Activated CD4-positive, alpha-beta T cell treated with anti-CD3 and anti-CD28 coated beads for 4 hours (primary cell): ENCODE measurements at places on chromosomes 6 and 20.

DNA sequence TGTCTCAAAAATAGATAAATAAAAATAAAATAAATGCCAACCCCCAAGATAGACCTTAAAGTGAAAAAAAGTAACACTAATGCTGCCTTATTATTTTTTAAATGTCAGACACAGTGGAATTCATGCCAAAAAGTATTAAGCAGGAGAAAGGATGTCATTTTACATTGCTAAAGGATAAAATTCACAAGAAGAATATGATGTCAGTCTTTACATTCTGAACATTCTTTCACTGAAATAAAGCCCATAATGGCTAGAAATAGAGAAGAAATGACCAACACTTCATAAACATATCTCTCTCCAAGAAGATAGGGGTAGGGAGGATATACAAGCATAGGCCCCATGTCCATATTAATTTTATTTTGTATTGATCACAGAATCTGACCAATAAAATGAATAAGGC is 47.4 kb downstream of the SLC23A2 start:
- no peak for DNase-seq

- DNase-seq, result no peak
Measured at GRCh38 chr20:49187330-49187850, 744 bp downstream of the STAU1 start.

DNA sequence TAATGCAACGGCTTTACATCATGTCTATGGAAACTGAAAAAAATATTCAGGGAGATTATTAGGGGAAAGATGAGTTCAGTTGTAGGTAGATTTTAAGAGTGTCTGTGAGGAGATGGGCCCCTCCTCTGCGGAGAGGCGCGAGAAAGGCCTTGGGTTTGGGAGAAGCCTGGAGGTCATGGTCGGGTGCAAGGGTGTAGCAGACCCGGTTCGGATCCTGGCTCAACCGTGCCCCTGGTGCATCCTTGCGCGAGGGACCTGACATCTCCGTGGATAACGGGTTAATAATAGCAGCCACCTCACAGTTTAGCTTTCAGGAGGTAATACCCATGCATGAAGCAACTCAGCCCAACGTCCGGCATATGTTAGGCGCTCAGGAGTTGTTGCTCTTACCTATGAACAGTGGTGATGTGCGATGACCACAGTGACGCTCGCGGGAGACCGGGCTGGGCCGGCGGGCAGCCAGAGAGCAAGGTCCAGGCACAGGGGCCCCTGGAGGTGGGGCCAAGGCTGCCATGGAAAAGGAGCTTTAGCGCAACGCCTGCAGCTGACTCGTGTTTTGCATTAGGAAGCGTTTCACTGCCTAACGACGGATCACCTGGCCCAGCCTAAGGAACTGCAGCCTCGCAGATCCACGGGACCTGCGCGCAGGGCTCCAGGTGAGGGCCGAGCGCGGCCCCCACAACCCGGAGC is 146.4 kb upstream of the ARID1B start:
- DNase-seq, result no peak

DNA sequence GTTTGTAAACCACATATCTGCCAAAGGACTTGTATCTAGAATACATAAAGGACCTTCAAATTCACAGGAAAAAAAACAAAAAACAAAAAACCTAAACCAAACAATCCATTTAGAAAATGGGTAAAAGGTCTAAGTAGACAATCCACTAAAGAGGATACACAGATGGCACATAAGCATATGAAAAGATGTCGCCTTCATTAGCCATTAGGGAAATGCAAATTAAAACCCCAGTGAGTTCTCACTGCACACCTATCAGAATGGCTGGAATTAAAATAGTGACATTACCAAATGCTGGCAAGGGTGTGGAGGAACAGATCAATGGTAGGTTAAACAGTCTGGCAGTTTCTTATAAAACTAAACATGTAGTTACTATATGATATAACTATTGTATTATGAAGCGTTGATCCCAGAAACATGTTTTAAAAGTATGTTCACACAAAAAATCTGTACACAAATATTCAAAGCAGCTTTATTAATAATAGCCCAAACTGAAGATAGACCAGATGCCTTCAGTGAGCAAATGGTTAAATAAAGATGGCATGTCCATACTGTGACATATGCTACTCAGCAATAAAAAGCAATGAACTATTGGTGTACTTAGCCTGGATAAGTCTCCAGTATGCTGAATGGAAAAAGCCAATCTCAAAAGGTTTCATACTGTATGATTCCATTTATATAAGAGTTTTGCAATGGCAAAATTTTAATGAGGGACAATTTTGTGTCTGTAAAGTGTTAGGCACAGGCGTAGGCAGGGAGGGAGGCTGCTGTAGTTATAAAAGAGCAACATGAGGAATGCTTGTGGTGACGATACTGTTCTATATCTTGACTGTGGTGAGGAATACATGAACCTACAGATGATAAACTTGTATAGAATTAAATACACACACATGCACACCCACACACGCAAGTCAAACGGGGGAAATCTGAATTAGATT is 43.9 kb downstream of the PLCB1 start:
- DNase-seq, result no peak

DNA sequence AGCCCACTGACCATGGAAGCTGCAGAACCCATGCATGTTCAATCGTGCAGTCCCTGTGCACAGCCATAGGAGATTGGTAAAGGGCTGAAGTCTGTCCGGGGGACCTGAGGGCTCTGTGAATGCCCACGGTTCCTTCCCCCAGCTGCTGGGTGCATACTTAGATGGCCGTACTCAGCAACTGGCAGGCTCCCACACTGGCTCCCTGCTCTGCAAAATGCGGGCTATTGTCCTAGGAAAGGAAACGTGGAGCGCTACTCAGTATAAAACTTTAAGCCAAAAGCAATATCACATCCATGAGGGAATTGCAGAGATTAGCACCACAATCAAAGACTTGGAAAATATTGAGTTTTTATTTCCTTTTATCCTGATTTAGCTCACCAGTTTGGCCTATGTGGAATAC is 202.0 kb downstream of the WDR27 start:
- no peak for DNase-seq

DNA sequence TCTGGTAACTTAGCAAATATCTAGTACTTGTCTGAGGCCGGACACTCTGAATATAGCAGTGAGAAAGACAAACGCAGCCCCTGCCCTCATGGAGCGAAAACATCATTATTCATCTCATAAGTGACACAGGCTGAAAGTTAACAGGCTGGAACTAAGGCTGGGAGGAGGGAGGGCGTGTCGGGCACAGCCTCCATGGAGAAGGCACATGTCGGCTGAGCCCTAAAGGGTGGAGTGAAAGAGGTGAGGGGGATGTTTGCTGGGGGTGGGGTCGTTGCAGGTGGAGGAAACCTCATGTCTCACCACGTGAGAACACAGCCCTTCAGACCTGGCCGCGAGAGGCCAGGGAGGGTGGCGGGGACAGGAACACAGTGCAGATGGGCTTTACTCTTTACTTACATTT is 108.8 kb upstream of the FOXC1 start:
- DNase-seq, result no peak

- no peak for DNase-seq
Measured at GRCh38 chr20:10667560-10668167, 6.1 kb downstream of the JAG1 start.

DNA sequence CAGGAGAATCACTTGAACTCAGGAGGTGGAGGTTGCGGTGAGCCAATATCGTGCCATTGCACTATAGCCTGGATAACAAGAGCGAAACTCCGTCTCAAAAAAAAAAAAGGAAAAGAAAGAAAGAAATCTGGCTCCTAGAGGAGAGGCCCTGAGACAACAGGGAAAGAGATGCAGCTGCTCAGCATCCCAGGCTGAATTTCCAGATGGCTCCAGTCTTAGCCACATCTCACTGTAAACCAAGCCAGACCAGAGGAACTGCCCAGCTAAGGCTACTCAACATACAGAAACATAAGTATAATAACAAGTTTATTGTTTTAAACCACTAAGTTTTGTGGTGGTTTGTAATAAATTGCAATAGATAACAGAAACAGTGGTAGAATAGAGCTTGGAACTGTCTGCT is 38.5 kb upstream of the TASP1 start:
- no peak for DNase-seq

DNA sequence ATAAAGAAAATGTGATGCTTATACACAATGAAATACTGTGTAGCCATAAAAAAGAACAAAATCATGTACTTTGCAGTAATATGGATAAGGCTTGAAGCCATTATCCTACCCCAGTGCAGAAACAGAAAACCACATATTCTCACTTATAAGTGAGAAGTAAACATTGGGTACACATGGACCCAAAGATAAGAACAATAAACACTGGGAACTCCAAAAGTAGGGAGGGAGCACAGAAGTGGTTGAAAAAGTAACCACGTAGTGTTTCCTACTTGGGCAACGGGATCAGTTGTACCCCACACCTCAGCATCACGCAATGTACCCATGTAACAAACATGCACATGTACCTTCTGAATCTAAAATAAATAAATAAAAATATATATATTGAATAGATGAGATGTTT is 8.2 kb downstream of the IRAK1BP1 start:
- no peak for DNase-seq

GRCh38 chr6:108635505-108636226 is 74.9 kb downstream of the FOXO3 start:
- DNase-seq, result no peak

GRCh38 chr6:80689716-80690395 is 583.4 kb downstream of the BCKDHB start:
- DNase-seq, result no peak

DNA sequence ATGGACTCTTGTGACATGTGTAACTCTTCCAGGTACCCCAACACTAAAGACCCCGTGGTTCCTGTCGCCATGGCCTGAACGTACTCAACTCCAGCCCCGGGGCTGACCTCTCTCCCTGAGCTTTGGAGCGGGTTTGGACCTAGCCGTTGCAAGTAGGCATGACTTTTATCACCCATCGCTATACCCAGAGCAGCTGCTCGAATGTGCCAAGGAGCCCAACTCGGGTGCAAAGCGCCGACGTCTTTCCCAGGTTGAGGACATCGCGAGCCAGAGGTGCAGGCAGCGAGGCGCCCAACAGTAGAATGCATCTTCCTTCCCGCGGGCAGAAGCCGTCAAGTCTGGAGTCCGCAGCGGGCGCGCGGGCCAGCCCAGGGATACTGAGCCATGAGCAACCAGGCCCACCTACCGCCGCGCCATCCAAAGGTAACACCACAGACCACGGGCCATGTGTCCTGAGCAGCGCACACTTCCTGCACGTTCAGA is 5.7 kb upstream of the LAMP5 start:
- DNase-seq, result no peak

DNA sequence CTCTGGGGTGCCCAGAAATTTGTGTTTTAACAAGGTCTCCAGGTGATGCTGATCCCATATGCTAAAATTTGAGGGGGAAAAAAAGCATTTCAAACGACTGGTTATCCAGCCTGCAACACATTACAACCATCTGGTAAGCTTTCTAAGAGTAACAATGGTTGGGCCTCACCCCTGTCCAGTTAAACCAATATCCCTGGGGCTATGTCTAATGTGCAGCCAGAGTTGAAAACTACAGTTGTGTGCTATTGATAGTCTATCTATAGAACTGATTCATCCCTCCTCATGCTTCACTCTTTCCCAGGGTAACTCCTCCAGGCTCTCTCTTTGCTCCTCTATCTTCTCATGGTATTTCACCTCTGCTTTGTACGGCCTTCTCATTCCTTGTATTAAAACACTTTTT is 458.3 kb downstream of the MMUT start:
- no peak for DNase-seq

DNA sequence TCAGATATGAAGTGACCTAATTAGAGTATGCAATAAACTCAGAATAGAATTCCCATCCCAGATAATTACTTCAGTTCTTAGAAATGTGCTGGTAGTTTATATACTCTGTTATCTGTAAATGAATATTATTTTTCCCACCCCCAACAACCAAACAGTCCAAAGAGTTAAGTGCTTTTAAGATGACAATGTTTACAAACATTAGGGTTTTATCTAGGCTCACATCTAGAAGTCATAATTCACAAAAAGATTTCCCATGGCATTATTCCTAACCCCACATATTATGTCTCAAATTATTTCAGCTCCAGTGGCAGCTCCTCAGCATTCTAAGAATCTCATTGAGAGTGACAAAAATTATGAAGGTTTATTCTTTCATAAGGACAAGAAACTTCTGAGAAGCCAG is 120.9 kb downstream of the TASP1 start:
- no peak for DNase-seq

DNA sequence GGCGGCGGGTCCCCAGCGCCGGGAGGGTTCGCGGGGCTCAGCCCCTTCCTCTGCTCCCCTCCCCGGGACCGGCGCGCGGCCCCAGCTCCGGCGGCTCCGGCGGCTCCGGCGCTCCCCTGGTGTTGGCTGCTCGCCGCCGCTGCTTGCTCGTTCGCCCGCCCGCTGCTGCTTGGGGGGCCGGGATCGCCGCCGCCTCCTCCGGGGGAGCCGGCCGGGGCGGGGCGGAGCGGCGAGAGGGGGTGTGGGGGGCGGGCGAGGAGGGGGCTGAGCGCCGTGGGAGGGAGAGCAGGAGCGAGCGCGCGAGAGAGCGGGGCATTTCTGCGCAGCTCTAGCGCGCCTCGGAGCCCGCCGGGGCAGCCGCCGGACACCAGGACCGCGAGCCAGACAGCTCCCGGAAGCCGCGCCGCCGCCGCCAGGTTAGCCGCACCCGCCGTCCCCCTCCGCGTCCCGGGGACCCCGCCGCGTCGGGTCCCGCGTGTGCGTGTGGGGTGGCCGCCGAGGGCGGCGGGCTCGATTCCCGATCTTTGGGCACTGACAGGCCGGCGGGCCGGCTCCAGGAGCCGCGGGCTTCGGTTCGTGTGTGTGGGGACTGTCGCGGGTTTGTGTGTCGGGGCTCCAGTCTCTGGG is 62.0 kb upstream of the EPB41L1 start:
- DNase-seq, result no peak

DNA sequence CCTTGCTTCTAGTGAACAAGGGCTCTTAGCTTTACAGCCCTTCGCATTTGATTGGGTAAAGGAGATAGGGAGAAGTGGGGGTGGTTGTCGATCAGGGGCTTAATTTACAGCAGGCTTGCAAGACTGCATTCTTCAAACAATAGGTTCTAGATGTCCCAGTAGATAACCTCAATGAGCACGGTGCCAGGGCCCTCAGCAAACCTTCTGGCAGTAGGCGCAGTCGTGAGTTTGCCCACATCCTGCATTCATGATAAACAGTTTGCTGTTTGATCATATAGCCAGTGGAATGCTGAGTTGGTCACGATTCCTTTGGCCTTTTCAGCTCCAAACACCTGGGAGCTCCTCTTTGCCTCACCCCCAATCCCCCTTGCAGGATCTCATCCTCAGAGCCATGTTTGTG is 27.5 kb downstream of the SUN5 start:
- no peak for DNase-seq

DNA sequence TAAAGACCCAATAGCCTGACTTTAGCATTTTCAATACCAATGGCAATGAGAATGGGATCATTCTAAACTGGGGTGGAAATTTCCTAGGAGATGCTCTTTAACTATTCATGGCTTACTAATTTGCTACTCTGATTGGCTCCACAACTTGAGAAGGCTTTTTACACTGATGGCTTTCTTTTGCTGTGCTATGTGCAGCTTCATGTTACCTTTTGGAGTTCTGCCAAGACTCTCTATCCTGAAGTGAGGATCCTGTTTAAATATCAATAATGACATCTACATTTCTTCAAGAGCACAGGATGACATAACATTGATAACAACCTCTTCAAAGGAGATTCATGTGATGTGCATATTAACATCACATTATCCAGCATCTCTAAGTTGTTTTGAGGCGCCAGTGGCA is 43.4 kb upstream of the SIRPG start:
- no peak for DNase-seq

- peak; percentile 21 for DNase-seq
Measured at GRCh38 chr6:142207265-142207877, 60.3 kb downstream of the VTA1 start.
